Activated CD4-positive, alpha-beta T cell treated with anti-CD3 and anti-CD28 coated beads for 48 hours (primary cell): ENCODE measurements at places on chromosomes 11 and 22.

GRCh38 chr11:33018840-33019239 lies 3.2 kb downstream of the DEPDC7 start:
- DNase-seq, result no peak

DNA sequence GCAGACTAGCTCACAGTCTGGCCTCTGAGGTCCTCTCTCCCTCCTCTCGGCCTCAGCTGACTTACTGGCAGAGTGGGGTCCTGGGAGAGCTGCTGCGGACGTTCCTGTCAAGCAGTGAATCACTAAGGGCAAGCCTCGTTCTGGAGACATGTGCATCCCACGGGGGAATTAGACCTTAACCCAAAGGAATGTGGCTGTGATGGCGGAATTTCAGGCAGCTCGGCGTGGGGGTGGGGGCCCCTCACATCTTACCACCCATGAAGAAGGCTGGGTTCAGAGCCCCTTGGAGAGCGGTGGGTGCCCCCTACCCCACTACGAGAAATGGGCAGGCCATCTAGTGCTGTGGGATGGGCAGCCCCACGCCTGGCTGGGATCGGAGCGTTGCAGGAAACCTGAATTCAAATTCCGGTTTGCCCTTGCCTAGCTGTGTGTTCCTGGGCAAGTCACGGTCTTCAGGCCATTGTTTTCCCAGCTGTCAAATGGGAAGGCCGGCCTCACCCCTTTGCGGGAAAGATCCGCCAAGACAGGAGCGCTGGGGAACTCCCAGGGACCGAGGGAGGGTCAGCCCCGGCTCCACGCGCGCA lies 554 bp downstream of the LRRC32 start:
- no peak for DNase-seq

- DNase-seq, result peak; percentile 41
Measured at GRCh38 chr11:118226296-118226695, 1.5 kb upstream of the JAML start.

GRCh38 chr11:74442636-74443035 lies 24.7 kb downstream of the KCNE3 start:
- DNase-seq, result no peak

DNA sequence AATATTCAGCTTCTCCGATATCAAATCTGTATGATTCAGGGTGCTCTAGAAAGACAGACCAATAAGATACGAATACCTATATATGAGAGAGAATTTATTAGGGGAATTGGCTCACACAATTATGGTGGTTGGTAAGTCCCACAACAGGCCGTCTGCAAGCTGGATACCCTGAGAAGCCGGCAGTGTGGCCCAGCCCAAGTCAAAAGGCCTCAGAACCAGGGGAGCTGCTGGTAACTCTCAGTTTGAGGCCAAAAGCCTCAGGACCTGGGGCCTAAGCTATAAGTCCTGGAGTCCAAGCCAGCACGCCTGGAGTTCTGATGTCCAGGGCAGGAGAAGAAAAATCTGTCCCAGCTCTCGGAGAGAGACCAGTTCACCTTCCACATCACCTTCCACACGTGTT lies 318.7 kb downstream of the BRD1 start:
- DNase-seq, result no peak

DNA sequence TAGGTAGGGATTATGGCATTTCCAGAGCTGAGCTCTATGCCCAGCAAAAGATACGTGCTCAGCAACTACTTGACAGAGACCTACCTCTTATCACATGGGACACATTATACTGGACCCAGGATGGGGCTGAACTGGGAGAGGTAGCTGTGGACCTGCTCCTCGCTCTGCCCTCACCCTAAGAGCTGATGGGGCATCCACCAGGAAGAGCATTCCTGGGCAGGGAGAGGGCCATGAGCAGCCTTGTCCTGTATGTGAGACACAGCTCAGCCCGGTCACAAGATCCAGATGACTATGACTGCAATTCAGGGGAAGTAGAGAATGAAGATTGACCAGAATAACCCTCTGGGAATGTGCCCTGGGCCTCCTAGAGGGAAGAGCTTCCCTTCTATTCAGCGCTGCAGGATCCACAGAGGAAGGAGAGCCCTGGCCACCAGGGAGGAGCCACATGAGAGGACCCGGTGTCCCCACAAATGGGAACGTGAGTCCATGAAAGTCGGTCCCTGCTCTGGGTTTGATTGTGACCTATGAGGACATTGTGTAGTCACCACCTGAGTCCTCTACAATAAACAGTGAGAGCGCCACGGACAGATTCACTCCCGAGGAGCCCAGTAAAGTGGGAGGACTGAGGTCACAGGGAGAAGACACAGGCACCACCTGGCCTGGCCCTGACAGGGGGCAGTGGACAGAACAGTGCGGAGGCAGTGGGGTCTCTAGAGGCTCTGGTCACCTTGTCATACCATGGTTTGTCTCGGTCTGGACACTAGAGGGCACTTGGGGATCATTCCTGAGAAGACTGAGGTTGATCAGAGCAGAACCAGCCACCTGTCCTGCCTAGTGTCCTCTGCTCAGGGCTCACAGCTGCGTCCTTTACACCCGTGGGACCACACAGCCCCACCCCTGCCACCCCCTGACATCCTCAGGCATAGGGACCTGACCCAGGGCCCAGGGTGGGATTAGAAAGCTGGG lies 99.5 kb downstream of the ZNF280B start:
- no peak for DNase-seq

GRCh38 chr11:76119032-76119431 lies 87.3 kb downstream of the WNT11 start:
- no peak for DNase-seq

- DNase-seq, result no peak
Measured at GRCh38 chr22:27358096-27358870, 443.3 kb downstream of the MN1 start.

GRCh38 chr11:15987046-15987445 lies 369.3 kb downstream of the SOX6 start:
- no peak for DNase-seq

DNA sequence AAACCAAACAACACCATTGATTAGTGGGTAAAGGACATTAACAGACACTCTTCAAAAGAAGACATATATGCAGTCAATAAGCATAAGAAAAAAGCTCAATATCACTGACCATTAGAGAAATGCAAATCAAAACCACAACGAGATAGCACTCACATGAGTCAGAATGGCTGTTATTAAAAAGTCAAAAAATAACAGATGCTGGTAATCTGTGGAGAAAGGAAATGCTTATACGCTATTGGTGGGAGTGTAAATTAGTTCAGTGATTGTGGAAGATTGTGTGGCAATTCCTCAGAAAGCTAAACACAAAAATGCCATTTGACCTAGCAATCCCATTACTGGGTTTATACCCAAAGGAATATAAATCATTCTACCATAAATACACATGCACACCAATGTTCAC lies 182.6 kb downstream of the TRPC6 start:
- no peak for DNase-seq

GRCh38 chr11:111797145-111797581 lies 31.0 kb upstream of the PPP2R1B start:
- DNase-seq, result no peak

- no peak for DNase-seq
Measured at GRCh38 chr11:109486129-109486528, 64.1 kb downstream of the C11orf87 start.

- DNase-seq, result no peak
Measured at GRCh38 chr11:8814209-8814922, 96.6 kb upstream of the AKIP1 start.

DNA sequence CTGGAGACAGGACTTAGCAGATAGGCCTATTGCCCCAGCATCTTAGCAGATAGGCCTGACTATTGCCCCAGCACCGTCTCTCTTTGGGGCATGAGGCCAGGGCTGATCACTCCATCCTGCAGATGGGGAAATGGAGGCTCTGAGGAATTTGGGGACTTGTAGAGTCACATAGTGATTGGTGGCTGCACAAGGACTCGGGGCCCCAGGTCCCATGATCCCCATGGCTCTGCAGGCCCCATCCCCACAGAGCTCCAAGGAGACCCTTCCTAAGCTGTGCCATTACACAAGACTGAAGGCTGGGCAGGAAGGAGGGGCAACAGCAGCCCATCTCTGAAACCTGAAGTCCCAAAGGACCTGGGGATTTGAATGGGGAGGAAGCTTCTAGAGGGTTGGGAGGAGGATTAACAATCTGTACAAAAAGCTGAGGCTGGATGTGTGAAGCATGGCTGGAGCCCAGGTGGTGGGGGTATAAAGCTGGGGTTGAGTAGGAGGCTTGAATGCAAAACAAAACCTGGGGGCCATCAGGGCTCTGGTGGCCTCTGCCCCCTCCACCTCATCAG lies 1.6 kb downstream of the ARAP1 start:
- DNase-seq, result no peak

- no peak for DNase-seq
Measured at GRCh38 chr22:44286646-44287045, 26.1 kb downstream of the SHISAL1 start.

DNA sequence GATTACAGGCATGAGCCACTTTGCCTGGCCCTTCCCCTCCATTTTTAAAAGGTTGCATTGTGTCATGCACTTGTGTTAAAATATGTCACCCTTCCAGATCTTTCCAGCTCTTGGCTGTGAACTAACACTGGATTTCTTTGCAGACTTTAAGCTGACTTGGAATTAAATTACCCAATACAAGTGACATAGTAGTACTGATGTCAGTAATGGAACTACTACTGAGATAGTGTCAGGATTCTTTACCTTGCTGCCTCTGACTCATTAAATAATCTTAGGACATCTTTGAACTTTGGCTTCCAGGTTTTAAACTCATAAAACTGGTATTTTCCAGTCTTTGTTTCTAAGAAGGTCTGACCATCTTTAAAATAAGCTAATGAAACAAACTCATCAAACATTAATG lies 51.8 kb upstream of the OR4B1 start:
- DNase-seq, result no peak

DNA sequence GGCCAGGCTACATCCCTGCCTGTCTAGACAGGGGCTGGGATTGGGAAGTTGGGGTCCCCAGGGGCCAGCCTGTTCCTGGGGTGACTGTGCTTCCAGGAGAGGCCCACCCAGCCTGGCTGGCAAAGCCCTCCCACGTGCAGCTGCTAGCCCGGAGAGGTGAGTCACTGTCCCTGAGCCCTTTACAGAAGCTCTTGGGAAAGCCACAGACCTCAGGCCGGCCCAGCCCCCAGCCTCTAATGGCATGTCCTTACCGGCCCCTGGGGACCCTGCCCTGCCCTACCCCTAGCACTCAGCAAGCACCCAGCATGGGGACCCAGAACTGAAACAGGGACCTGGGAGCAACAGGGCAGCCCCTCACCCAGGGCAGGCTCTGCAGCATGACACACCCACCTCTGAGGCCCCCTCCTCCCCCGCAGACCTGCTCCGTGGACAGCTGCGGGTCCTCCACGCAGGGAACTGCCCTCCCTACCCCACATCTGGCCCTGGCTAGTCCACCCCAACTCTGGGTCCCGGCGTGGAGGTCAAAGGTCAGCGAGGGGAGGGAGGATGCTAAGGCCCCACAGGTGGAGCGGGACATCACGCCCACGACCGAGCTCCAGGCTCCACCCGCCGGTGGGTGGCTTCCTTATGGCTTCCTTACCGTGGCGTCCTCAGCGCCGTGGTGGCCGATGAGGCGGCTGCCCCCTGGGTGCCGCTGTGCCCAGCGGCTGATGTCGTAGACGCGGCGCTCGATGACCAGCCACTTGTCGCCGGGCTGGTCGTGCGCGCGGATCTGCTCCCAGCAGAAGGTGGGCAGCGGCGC lies 615 bp downstream of the FADS3 start:
- peak; percentile 41 for DNase-seq

GRCh38 chr11:520428-521176 lies 13.6 kb upstream of the RNH1 start:
- peak; percentile 27 for DNase-seq

DNA sequence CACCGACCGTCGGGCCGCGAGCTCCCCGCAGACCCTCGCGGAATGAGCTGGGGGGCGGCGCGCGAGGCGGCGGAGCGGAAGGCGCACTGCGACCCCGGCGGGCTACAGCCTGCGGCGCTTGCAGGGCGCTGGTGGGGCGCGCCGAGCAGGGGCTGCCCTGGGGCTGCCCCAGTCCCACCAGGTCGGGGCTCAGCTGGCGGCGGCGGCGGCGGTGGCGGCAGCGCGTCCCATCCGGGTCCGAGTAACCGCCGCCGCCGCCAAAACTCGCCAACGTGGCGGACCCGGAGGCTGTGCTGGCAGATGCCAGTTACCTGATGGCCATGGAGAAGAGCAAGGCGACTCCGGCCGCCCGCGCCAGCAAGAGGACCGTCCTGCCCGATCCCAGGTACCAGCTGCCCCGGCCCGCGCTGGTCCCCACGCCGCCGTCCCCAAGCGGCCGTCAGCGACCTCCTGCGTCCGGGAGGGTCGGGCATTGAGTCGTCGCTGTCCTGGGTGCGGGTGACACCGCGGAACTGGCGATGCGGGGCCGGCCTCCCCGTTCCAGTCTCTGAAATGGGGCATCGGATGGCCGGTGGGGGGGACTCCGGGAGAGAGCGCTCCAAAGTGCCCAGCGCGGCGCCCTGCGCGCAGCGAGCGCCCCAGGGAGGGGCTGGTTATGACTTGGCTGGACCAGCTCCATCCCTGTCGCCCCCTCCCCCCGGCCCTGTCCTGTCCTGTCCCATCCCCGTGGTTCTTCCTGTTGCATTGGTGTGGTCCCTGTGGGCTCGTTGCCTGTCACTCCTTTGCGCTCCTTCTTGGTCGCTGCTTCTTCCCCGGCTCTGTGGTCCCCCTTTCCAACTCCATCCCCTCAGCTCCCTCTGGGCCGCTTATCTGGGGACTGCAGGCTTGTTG lies 63.5 kb downstream of the CRYBB2 start:
- DNase-seq, result no peak

DNA sequence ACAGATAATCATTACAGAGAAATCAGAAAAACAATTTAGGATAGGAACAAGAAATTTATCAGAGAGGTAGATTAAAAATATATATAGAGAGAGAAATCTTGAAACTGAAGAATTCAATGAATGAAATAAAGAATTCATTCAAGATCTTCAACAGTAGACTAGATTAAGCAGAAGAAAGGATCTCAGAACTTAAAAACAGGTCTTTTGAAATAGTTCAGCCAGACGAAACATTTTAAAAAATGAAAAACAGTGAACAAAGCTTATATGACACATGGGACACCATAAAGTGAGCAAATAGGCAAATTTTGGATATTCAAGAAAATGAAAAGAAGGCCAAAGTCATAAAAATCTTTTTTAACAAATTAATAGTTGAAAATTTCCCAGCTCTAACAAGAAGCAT lies 138.8 kb downstream of the CASP12 start:
- no peak for DNase-seq

DNA sequence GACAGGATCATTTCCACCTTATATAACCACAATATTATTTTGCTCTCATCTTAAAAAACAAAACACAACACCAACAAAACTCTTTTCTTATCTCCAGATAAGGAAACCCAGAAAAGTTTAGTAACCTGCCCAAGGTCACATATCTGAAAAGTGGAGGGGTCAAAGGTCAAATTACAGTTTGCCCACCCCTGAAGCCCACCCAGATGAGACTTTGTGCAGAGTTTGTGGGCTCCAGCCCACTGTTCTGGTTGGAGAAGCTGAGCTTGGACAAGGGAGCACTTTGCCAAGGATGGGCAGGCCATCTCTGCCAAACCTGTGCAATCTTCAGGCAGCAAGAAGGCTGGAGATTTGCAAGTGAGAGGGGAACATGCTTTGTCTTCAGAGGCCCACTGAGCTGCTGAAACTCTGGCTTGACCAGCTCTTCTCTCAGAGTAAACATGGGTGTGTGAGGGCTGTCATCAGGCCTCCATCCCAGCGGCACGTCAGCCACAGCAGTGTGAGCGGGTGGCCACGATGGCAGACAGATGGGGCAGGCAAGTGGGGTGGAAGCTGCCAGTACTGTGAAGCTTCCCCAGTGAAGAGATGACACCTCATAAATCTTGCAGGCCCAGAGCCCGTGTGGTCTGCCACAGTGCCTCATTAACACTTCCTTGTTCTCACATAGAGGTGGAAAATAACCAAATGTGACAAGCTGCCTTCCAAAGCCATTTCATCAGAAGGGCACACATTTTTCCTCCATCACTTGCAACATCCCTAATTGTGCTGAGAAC lies 111.8 kb downstream of the CCDC81 start:
- DNase-seq, result no peak
